ENCODE measurements at places on chromosomes 11 and 22. TPM values are rescaled to one million over a fixed set of nuclear protein-coding genes. Genes with fewer than 3 reads are reported as not detected.

RAB39A gene
- polyA plus RNA-seq = 0.01 TPM

HEPN1 gene
- 0.03 TPM for polyA plus RNA-seq

IGF2 gene
- 85.9 TPM for polyA plus RNA-seq

ATXN10 gene
- polyA plus RNA-seq = 142 TPM

BDNF gene
- 0.16 TPM for polyA plus RNA-seq

SYTL2 gene
- polyA plus RNA-seq = 2.9 TPM

OR56A1 gene
- not detected for polyA plus RNA-seq

SYNGR1 gene
- polyA plus RNA-seq = 29.8 TPM

DDIAS gene
- polyA plus RNA-seq = 0.37 TPM

CD6 gene
- 0.12 TPM for polyA plus RNA-seq

OR52A1 gene
- not detected for polyA plus RNA-seq

DNA sequence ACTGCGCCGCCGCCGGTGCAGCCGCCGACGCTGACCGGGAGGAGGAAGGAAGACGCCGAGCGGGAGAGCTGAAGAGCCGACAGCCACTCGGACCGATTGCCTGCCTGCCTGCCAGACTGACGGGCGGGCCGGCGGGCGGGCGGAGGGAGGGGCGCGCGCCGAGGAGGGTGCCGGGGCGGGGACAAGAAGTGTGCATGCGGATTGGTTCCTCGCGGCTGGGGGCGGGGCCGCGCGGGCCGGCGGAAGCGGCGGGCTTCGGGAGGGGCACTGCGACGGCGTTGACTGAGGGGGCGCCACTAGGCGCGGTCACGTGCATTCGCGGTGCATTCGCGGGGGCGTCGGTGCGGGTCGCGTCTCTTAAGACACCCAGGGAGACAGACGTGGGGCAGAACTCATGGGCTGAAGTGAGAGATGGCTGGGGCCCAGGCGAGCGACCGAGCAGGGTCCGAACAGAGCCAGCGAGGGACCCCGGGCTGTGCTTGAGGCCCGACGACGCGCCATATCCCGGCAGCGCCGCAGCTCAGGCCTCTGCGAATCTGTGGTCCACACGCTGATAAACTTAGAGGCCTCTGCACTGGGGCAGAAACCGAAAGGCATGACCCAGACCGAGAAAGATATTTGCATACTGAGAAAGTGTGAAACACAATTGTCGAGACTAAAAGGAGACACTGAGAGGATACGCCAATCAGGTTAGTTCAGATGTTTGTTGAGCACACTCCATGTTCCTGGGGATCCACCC is at the start of gene MAPK1:
Gene MAPK1 (minus strand): TSS at position 118 of the 739 bp plus-strand sequence. CDS start 205 bp downstream, outside the sequence.
- DNase-seq = peak; percentile 92
- peaks cover 42% of the 10 kb centered on the region for H3K4me1 ChIP-seq
- H3K27me3 ChIP-seq = no peaks in the 10 kb centered on the region
- H3K4me3 ChIP-seq = peak within 1 kb of the TSS; percentile 88

DNA sequence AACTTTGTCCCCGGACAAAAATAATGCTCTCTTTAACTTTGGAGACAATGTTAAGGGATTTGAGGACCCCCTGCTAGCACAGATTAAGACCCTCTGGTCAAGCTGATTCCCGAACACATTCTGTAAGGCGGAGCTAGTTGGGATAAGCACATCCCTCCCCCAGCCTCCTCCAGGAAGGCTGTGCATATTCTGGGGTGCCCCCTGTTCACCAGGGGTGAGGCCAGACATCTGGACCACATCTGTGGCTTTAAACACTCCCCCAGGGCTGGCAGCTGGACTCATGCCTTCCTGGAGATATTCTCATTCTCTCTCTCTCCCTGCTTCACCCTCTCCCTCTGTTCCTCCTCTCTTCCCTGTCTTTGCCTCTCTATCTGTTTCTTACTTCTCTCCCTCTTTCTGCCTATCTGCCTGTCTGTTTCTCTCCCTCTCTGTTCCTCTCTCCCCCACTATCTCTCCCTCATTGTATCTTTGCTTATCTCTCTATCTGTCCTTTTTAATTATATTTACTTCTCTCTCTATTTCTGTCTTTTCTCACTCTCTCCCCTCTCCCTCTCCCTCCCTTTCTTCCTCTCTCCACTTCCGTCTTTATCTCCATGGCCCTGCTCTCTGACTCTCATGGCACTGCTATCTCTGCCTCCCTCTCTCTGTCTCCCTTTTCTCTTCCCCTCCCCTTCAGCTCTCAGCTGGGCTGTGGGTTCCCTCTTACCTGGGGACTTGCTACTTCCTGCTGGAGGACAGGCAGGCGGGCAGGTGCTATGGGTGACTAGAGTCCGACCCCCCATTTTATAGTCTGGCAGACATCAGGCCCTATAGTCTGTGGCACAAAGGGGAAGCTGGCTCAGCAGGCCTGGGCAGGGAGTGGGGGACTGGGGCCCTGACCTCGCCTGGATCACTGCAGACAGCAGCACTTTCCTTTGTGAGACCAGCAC is at the start of gene CRYBB1:
Gene CRYBB1 (minus strand): TSS at position 757 of the 929 bp plus-strand sequence. CDS start 1,708 bp downstream, outside the sequence.
- peaks cover 11% of the 10 kb centered on the region for H3K27me3 ChIP-seq
- peaks cover 42% of the 10 kb centered on the region for H3K4me1 ChIP-seq
- H3K36me3 ChIP-seq = no peaks in the 10 kb centered on the region
- no peak within 1 kb of the TSS for H3K4me3 ChIP-seq
- DNase-seq = peak; percentile 26
- H3K27ac ChIP-seq = no peak within 1 kb of the TSS

DNA sequence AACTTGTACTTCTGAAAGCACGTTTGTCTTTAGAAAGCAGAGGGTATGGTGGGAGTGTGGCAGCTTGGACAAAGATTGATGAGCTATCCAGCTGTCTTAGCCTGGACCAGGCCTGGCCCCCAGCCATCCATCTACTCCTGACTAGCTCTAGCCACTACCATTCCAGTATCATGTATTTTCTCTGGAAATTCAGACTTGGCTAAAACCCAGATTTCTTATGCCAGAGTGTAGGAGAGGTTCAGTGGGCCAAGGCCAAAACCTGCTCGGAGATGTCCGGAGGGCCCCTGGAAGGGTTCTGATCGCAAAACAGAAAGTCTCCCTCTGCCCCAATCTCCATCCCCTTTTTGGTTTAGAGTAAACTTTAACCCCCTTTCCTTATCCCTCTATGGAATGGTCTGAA is 24.8 kb upstream of the MTCH2 start:
- H3K36me3 ChIP-seq = no peaks in the 10 kb centered on the region
- H3K27ac ChIP-seq = no peak overlapping the region
- H3K4me3 ChIP-seq = no peak overlapping the region
- H3K27me3 ChIP-seq = no peaks in the 10 kb centered on the region
- DNase-seq = no peak
- H3K4me1 ChIP-seq = no peaks in the 10 kb centered on the region

DNA sequence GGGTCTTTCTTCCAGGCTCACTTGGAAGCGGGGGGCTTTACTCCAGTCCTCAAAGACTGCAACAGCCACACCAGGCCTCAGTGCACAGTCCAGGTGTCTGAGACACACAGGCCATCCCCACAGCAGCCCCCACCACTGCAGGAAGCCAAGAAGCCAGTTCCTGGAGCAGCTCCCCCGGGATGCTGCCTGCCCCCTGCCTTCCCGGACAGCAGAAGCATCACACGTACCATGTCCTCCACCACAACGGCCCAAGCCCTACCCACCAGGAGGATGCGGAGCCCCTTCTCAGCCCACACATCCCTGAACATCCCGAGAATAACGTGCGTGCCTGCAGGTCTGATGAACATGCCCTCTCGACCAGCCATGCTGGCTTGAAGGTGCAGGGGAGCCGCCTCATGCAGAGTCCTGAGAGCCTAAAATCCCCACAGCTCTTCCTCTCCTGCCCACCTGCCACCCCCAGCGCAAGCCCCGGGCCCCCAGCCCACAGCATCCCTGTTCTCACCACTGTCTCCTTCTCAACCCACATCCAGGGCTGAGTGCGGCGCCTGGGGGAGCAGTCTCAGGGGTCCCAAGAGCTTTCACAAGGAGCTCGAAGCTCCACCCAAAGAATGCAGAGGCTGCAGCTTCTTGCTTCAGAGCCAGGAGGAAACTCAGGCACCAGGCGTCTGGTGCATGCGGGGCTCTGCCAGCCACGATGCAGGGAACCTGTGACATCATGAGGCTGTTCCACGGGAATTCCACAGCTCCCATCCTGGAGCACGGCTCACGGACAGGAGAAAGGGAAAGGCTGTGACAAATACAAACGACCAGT is 209.6 kb downstream of the BRD1 start:
- no peak overlapping the region for H3K4me3 ChIP-seq
- no peaks in the 10 kb centered on the region for H3K4me1 ChIP-seq
- H3K27ac ChIP-seq = no peak overlapping the region
- DNase-seq = no peak

- H3K4me1 ChIP-seq = peaks cover 20% of the 10 kb centered on the region
- H3K36me3 ChIP-seq = no peaks in the 10 kb centered on the region
- DNase-seq = no peak
- H3K4me3 ChIP-seq = peak overlapping the region; percentile 98
- peak overlapping the region; percentile 42 for H3K27ac ChIP-seq
- H3K27me3 ChIP-seq = peaks cover 6% of the 10 kb centered on the region
Measured at GRCh38 chr11:9313648-9314290, 624 bp downstream of the TMEM41B start.

- H3K36me3 ChIP-seq = no peaks in the 10 kb centered on the region
- H3K27ac ChIP-seq = no peak overlapping the region
- no peaks in the 10 kb centered on the region for H3K4me1 ChIP-seq
- no peak overlapping the region for H3K4me3 ChIP-seq
- no peaks in the 10 kb centered on the region for H3K27me3 ChIP-seq
Measured at GRCh38 chr11:21364866-21365624, 695.7 kb downstream of the NELL1 start.

GRCh38 chr11:119691020-119691666 is 37.9 kb downstream of the NECTIN1 start:
- H3K36me3 ChIP-seq = no peaks in the 10 kb centered on the region
- DNase-seq = no peak
- no peak overlapping the region for H3K4me3 ChIP-seq
- no peak overlapping the region for H3K27ac ChIP-seq

DNA sequence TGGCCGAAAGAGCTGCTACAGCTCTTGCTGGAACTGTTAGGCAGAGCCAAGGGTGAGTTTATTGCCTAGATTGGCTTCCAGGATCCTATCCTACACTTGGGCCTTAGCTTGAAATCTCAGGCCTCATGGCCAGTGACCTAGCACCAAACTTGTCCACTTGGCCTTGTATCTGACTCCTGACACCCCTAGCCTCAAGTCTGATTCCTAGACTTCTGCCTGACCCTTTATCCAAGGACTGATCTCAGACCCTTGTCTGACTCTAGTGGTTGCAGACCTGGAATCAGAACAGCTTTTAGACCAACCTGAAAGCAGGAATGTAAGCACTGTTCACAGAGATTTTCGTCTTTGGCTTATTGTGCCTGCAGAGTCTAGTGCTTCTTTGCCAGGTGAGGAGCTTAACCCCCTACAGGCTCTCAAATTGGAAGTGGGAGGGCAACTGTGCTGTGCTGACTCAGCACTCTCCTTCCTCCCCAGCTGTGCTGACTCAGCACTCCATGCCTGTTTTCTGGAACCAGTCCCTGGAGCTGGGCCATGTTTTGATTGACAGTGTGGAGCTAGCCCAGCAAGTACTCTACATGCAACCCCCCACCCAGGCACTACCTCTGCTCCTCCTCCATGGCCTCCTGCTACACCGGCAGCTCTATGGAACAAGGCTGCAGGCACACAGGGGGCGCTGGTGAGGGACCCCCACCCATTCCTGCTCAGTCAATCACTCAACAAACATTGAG is 35.1 kb downstream of the RRP8 start:
- H3K4me3 ChIP-seq = no peak overlapping the region
- H3K36me3 ChIP-seq = no peaks in the 10 kb centered on the region
- H3K27ac ChIP-seq = no peak overlapping the region

- DNase-seq = no peak
- no peaks in the 10 kb centered on the region for H3K36me3 ChIP-seq
- H3K4me1 ChIP-seq = no peaks in the 10 kb centered on the region
- no peaks in the 10 kb centered on the region for H3K27me3 ChIP-seq
- no peak within 1 kb of the TSS for H3K4me3 ChIP-seq
- no peak within 1 kb of the TSS for H3K27ac ChIP-seq
Measured at GRCh38 chr11:58125469-58125868, at the start of gene OR9I1. Gene OR9I1 (minus strand): TSS chr11:58125530. CDS start chr11:58119444, 6,086 bp downstream.

- no peak overlapping the region for H3K27ac ChIP-seq
- no peak for DNase-seq
Measured at GRCh38 chr11:57745206-57745605, 3.9 kb downstream of the SELENOH start.

GRCh38 chr22:46460857-46461256 is 76.6 kb downstream of the CELSR1 start:
- no peak overlapping the region for H3K4me3 ChIP-seq
- no peak for DNase-seq
- no peak overlapping the region for H3K27ac ChIP-seq
- no peaks in the 10 kb centered on the region for H3K4me1 ChIP-seq

DNA sequence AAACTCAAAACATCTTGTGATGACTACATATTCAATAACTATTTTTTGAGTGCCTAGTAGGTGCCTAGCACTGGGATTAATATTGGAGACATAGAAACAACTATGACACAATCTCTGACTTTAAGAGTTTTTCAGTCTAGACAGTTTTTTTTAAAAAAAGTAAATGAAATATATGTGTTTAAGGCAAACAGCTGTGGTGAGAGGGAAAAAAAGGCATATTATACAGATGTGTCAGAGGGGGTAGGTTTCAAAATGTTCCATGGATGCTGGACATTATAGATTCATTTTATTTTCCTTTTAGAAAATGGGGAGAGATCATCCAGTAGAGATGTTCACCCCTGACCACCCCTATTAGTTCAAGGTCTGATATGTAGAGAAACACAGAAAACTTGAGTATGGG is 90.8 kb downstream of the LUZP2 start:
- H3K4me3 ChIP-seq = no peak overlapping the region
- no peaks in the 10 kb centered on the region for H3K4me1 ChIP-seq
- no peak for DNase-seq
- no peaks in the 10 kb centered on the region for H3K27me3 ChIP-seq
- no peaks in the 10 kb centered on the region for H3K36me3 ChIP-seq

DNA sequence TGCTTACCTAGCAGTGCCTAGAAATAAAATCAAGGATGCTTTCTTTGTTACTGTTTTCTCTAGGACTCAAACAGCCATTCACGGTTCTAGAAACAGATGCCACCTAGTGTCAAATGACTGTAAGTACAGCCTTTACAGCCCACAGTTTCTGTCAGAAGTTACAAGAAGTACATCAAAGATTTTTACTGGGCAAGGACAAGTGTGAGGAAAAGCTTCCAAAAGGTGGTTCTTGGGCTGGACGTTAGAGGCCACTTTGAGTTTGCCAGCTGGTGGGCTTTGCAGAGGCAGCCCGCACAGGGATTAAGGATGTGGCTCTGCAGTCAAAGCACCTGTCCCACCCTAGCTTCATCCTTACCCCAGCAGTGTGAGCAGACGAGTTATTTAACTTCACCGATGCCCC is 6.9 kb downstream of the KMT5B start:
- peaks cover 72% of the 10 kb centered on the region for H3K4me1 ChIP-seq
- DNase-seq = no peak
- H3K27me3 ChIP-seq = no peaks in the 10 kb centered on the region
- no peaks in the 10 kb centered on the region for H3K36me3 ChIP-seq
- no peak overlapping the region for H3K27ac ChIP-seq

GRCh38 chr11:65505466-65506289 is 6.8 kb downstream of the MALAT1 start:
- peak overlapping the region; percentile 99 for H3K27ac ChIP-seq
- peaks cover 31% of the 10 kb centered on the region for H3K4me1 ChIP-seq
- H3K4me3 ChIP-seq = peak overlapping the region; percentile 68
- no peak for DNase-seq
- H3K36me3 ChIP-seq = peaks cover 28% of the 10 kb centered on the region

- H3K36me3 ChIP-seq = peaks cover 54% of the 10 kb centered on the region
- H3K27me3 ChIP-seq = no peaks in the 10 kb centered on the region
- peaks cover 10% of the 10 kb centered on the region for H3K4me1 ChIP-seq
Measured at GRCh38 chr22:30000566-30000965, 79.7 kb upstream of the HORMAD2 start.

GRCh38 chr11:114136686-114137640 is 77.5 kb downstream of the ZBTB16 start:
- H3K4me1 ChIP-seq = peaks cover 62% of the 10 kb centered on the region
- H3K4me3 ChIP-seq = no peak overlapping the region
- H3K27ac ChIP-seq = peak overlapping the region; percentile 77
- no peaks in the 10 kb centered on the region for H3K27me3 ChIP-seq
- no peaks in the 10 kb centered on the region for H3K36me3 ChIP-seq
- no peak for DNase-seq

Data from heart right ventricle (tissue), 16 donors.